ELF-1 (cell line): ENCODE measurements at places on chromosomes 6 and 20.

- DNase-seq: no peak
These were observed 17.6 kb downstream of the SLC18B1 start for GRCh38 chr6:132780770-132781371.

- DNase-seq: no peak
These were observed 2.1 kb downstream of the AVP start for GRCh38 chr20:3082306-3082951.

- no peak for DNase-seq
These were observed 11.2 kb upstream of the MMP24 start for GRCh38 chr20:35215066-35215956.

DNA sequence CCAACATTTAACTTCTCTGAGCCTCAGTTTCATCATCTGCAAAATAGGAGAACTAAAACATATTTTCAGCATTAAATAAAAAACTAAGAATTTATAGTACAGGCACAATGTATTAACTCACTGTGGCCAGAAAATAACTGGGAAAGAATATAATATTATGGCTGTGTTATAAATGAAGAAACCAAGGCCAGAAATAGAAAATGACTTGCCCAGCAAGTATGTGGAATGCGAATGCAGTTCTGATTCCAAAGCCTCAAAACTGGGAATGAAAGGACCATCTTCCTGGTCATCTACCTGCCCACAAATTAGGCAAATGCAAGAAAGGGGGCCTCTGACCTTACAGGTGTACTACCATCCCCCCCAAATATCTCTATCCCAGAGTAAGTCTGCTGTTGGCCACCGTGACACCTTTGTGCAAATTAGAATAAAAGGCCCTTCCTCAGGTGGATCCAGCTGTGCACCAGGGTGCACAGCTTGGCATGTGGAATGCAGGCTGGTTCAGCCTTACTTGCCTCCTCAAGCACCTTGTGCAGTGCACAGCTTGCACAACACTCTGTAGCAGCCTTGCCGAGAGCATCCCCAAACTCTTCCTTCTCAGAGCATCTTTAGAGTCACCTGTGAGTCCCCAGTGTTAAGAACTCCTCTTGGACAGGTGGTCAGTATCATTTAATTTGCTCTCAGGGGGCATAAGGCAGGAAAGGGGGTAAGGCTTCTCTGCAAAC is 4.4 kb downstream of the SLC13A3 start:
- no peak for DNase-seq

DNA sequence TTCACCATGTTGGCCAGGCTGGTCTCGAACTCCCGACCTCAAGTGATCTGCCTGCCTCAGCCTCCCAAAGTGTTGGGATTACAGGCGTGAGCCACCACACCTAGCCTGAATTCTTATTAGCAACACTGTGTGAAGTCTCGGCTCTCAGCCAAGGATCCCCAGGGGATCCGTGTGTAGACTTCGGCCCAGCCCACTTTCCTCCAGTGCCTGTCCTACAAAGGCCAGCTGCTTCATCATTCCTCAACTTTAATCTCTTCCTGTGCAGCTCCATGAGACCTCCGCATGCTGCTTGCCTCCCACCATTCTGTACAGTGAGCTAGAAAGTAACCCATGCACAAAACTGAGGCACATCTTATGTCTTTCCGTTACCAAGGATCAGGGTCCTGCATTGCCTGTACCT is 71.8 kb downstream of the SAMD3 start:
- no peak for DNase-seq

DNA sequence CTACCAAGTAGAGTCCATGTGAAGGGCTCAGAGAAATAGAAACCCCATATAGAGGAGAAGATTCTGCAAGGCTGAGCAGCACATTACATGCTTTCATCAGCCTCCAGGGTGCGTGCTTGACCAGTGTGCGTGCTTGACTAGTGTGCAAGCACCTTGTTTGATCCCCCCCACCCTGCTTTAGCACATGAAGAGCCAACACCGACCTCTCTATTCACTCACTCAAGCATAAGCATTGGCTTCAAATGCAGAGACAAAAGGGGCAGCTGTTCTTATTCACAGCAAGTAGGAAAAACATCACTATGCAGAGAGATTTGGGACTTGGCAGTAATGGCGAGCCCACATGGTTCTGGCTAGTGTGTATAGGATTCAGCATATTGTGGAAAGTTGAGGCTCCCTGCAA is 278.7 kb upstream of the RNF217 start:
- DNase-seq: peak; percentile 33

GRCh38 chr6:55997223-55997874 is 122.0 kb upstream of the BMP5 start:
- no peak for DNase-seq
